ENCODE measurements at places on chromosomes 12 and 14.

DNA sequence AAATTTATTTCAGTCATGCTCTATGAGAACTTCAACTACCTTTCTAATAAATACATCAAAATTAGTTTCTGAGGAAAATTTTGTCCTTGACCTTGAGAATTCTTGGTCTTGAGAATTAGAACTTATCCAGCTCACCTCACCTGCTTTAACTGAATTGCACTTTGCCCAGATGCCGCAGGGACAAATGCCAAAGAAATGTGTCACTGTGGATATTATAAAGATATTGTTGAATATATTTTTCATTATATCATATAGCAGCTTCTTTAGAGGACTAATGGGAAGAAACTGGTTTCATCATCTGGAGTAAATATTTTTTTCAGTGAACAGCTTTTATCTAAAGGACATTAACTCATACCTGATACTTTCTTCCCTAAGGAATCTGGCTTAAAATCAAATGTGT is 54.1 kb downstream of the LRP6 start:
- DNase-seq = no peak

DNA sequence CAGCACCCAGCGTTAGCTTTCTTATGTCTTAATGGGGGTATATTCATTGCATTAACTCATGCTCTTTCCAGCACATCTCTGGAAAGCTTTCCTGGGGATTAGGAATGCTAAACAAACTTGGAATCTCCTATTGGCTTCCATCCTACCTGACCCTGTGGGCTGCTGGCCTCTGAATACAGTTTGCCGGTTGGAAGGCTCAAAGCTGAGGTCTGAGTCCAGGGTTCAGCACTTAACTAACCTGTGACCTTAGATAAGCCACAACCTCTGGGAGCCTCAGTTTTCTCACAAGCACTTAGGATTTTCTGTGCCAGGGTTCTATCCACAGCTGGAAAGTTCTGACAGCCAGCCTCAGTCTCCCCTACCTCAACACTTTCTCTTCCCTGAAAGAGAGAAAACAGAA is 12.9 kb upstream of the RND1 start:
- DNase-seq = no peak

- DNase-seq = no peak
These were observed 48.3 kb downstream of the NOVA1 start for GRCh38 chr14:26549571-26549970.

DNA sequence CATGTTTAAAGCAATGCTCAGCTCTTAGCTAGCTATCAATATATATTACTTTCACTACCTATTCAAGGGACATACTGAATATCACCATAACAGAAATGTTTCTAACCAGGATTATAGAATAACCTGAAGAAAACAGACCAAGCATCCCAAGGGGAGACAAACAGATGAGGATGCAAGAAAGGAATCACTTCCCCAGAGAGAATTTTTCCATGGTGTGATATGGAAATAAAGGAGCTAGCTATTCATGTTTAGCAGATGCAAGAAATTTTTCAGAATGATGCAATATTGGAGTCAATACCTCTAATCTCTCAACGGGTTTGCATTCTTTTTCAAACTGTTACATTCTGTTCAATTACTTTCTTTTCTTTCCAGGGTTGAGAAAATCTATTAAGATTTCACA is 538.9 kb upstream of the FLRT2 start:
- no peak for DNase-seq

Data from T-cell (primary cell).